ENCODE measurements at places on chromosomes 13 and 19.

GRCh38 chr13:110662091-110662490 is 43.8 kb downstream of the CARS2 start:
- no peak for DNase-seq

GRCh38 chr13:29800687-29801086 is 49.7 kb downstream of the UBL3 start:
- DNase-seq, result no peak

DNA sequence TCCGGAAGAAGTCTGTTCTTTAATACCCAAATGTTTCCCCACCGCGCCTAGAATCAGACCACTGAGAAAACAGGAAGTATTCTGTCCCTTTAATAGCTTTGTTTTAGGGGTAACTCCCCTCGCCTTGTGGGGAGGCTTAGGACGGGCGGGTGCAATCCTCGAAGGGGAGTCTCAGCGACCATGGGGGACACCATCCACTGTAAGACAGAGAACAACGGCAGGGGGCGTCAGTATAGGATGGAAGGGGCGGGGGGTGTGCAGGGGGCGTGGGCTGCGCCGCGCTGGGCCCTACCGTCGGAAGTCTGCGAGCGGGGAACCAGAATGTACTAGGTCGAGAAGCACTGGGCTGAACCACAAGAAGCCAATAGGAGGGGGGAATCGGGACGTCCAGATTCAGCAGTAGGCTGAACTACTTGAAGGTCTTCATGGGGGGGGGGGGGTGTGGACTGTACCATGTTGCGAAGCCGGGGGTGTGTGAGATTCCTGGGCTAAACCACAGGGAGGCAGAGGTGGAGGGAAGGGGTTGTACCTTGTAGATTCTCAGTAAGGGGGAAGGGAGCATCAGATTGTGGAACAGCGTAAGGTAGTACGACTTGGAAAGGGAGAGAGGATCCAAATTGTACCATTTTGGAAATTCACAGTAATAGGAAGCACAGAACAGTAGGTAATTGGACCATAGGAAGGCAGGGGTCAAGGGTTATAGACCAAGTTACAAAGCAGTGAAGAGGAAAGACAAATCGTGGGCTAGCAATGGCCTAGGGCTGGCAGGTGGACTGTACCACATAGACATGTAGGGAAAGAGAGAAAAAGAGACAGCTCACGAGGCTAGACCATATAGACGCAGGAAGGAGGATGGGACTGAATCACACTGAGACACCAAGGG is 1.0 kb upstream of the DBP start:
- DNase-seq, result peak; percentile 94

GRCh38 chr13:41405367-41405766 is 52.0 kb upstream of the RGCC start:
- no peak for DNase-seq
